ENCODE measurements at places on chromosomes 4 and X. TPM values are rescaled to one million over a fixed set of nuclear protein-coding genes. Genes with fewer than 3 reads are reported as not detected.

Gene PRSS12
- 0.02 TPM for polyA plus RNA-seq

Gene TMEM271
- not detected for polyA plus RNA-seq

Gene ODAPH
- not detected for polyA plus RNA-seq

Gene EFHC2
- 4.7 TPM for polyA plus RNA-seq

Gene IL13RA1
- polyA plus RNA-seq: 13.6 TPM

Gene TRPC3
- 0.09 TPM for polyA plus RNA-seq

Gene UGT8
- 0.81 TPM for polyA plus RNA-seq

- no peak for DNase-seq
Measured at GRCh38 chr4:97900229-97900628, 243.0 kb downstream of the STPG2 start.

DNA sequence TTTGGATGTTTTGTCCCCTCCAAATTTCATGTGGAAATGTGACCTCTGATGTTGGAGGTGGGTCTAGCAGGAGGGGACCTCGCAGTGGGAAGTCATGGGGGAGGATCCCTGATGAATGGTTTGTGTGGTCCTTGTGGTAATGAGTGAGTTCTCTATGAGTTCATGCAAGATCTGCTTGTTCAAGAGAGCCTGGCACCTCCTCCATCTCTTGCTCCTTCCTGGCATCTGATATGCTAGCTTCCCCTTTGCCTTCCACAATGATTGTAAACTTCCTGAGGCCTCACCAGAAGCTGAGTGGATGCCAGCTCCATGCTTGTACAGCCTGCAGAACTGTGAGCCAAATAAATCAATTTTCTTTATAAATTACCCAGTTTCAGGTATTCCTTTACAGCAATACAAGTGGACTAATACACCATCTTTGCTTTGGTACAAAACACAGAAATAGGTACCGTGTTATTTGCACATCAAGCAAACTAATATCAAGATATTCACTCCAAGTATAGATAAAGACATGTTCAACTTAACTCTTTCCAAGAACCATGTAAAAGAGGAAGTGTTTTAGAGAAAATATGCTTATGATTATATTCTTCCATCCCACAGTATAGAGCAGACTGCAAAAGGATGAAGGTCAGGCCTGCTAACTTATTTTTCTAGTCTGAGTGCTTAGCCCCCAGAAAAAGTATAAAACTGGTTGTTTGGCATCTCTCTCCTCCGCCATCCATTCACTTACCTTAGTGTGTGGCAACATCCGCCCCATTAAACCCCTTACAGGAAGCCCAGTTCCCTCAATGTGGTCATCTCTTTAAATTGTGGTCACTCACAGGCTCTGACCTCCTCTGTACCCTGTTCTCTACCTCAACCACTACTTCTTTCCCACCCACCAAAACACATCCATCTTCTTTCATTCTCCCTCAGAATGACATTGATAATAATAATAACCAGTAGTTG is 6.7 kb downstream of the ARAP2 start:
- DNase-seq: no peak

DNA sequence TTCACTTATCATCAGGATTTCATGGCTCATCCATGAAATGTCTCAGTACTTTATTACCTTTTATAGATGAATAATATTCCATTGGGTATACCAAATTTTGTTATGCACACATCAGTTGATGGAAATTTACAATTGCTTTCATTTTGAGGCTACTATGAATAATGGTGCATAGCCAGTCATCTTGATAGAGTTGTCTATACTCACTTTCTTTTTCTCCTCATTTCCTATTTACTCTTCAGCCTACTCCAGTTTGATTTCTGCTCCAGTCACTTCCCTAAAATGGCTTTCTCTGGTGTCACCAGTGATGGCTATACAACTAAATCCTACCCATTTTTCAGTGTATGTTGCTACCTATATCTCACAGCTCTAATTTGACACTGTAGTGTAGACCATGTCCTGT is 743.5 kb upstream of the MAGEB2 start:
- no peak for DNase-seq

DNA sequence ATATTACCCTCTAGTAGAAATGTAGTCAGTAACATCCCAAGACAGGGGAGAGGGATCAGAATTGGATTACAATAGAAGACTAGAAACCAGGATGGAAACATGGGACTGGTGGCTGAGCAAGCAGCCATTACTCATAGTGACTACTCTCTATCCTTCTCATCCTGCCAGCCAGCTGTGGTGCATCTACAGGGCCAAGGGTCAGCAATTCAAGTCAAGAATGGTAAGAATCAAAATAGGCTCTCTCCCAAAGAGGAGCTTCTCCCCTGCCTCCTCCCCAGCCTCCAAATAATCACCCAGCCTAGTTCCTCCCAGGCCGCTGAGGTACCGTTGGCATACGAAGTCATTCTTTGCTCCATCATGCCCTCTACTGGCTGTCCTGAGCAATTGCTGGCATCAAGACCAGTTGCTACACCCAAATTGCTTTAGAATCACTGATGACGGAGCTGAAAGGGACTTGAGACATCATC is 19.4 kb downstream of the AWAT2 start:
- no peak for DNase-seq

GRCh38 chr4:157803845-157804521 is 368.8 kb downstream of the GASK1B start:
- no peak for DNase-seq

DNA sequence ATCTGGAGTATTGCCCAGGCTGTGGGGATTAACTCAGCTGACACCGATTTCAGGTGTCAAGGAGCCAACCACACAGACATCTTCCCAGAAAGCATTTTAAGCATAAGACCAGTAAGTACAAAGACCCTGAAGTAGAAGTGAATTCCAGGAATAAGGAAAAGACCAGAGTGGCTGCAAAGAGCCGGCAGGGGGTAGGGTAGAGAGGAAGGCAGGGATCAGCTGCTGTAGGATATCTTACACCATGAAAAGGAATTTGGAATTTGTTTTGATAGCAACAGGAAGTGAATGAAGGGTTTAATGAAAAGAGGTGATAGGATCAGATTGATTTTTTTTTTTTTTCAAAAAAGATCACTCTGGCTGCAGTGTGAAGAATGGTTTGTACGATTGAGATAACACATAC is 113.6 kb upstream of the PPARGC1A start:
- DNase-seq: no peak

- DNase-seq: no peak
Measured at GRCh38 chr4:106753426-106753825, 282.7 kb downstream of the DKK2 start.

DNA sequence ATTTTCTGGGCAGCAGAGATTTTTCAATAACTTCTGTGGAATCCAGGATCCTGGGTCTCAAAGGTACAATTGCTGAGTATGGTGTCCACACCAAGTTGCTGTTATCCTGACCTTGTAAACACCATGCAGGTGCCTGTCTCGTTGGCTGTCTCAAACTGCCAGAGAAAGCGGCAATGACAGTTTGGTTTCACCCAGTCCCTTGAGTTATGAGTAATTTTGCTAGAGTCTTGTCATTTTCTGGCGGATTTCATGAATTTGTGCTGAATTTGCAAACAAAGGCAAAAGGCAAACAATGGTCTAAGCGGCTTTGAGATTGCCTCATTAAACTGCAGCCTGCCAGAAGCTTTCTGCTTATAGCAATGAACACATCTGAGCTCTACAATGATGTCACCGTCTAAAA is 847.9 kb downstream of the RAB28 start:
- DNase-seq: no peak

DNA sequence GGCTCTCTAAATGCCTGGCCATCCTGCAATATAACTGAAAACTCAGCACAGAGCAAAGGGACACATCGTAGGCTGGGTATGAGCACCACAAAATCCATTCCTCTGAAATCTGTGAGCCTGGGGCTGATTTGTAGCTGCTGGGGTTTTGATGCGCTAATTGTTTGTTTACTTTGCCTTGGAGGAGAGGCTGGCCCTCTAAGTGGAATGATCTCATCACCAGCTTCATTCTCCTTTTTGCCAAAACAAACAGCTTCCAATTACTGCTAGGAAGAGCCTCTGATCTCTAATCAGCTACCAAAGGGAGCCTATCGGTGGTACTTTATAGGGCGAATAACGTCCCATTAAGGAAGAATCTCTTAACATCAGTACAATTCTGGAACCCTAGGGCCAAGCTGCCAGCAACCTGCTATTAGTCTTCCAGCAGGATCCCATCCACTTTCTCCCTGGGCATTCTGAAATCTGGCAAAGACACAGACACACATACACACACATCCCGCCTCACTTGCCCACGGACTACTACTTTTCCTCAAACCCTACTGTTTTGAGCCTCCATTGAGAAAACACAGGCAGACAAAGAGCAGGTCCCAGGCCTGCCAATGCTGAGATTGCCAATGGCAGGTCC is 5.8 kb downstream of the ANOS1 start:
- no peak for DNase-seq

DNA sequence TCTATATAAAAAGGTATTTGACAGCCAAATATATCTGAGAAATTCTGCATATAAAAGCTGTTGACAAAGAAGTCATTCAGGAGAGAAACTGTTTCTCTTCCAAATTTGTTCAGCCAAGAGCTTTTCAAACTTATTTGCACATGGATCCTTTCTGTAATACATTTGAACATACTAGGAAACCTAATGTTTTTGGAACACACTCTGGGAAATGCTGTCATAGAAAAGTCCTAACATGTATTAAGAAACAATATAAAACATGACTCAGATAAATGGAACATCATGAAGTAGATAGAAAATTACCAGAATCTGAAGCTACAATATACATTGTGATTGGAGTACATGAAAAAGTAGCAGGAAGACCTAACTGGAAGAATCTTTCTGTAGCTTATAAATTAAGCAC is 781.5 kb upstream of the EPHA5 start:
- no peak for DNase-seq

- DNase-seq: no peak
Measured at GRCh38 chrX:1581132-1581531, 10.3 kb upstream of the AKAP17A start.

GRCh38 chr4:144564358-144564757 is 81.6 kb upstream of the HHIP start:
- DNase-seq: no peak

- no peak for DNase-seq
Measured at GRCh38 chr4:67250131-67250896, 295.0 kb downstream of the CENPC start.

- DNase-seq: no peak
Measured at GRCh38 chrX:148804579-148805355, 304.4 kb downstream of the AFF2 start.

- DNase-seq: no peak
Measured at GRCh38 chrX:37959212-37960021, 46.9 kb upstream of the SYTL5 start.

GRCh38 chrX:139815771-139816170 is 107.8 kb upstream of the MCF2 start:
- no peak for DNase-seq

DNA sequence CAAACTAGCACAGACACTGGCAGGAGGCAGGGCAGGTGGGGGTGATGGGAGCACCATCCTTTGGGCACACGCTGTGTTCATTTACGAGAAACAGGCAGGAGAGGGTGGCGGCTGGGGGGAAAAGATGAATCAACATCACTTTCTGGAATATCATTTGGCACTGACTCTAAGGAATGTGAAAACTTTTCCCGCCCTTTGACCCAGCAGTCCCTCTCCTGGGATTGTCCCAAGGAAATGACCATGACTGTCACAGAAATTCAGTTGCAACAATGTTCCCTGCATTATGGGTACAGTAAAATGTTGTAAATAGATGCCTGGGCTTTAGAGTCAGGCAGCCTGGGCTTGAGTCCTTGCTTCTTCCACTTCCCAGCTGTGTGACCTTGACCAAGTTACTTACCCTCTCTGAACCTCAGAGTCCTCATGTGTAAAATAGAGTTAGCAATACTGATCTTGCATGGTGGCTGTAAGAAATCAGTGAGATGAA is 58.6 kb downstream of the ABLIM2 start:
- DNase-seq: peak; percentile 28

DNA sequence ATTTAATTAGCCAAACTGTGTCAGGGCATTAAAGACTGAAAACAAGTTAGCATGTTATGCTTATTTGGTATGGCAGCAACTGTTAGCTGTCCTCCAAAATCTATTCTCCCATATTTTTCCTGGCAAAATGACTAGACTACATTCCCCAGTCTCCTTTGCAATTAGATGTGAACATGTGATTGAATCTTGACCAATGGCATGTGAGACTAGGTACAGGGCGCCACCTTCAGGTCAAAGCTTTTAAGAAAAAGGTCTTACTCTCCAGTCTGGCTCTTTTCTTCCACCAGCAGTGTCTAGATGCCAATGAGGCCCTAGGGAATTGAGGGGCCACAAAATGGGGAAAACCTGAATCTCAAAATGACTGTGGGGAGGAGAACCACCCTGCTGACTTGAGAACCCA is 408.2 kb downstream of the SMARCA1 start:
- DNase-seq: no peak

GRCh38 chrX:138856881-138857604 is 145.5 kb upstream of the FGF13 start:
- DNase-seq: no peak

DNA sequence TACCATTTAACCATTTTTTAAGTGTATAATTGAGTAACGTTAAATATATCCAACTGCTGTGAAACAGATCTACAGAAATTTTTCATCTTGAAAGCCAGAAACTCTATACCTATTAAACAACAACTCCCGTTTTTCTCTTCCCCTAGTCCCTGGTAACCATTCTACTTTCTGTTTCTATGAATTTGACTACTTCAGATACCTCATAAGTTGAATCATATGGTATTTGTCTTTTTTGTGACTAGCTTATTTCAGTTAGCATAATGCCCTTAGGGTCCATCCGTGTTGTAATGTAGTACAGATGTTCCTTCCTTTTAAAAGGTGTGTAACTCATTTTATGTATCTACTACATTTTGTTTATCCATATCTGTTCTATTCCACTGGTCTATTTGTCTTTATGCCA is 48.7 kb downstream of the STAG2 start:
- DNase-seq: no peak

GRCh38 chrX:149120459-149120858 is 384.6 kb downstream of the IDS start:
- no peak for DNase-seq

DNA sequence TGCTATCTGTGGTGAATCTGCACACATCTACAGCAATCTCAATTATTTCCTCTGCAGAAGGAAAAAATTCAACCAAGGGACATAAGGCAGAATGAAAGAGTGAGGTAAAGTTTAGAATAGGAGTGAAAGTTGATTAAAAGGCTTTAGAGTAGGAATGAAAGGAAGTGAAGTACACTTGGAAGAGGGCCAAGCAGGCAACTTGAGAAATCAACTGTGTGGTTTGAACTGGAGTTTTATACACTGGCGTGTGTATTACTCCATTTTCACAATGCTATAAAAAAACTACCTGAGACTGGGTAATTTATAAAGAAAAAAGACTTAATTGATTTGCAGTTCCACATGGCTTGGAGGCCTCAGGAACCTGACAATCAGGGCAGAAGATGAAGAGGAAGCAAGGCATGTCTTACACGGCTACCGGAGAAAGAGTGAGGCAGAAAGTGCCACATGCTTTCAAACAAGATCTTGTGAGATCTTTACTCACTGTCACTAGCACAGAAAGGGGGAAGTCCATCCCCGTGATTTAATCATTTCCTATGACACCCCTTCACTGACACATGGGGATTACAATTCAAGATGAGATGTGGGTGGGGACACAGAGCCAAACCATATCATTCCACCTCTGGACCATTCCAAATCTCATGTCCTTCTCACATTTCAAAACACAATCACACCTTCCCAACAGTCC is 234.8 kb downstream of the IL15 start:
- DNase-seq: no peak

GRCh38 chr4:52844596-52844995 is 17.5 kb upstream of the RASL11B start:
- no peak for DNase-seq

Measured in right cardiac atrium (tissue), 5 donors.